ENCODE measurements at places on chromosomes 1 and 21. TPM values are rescaled to one million over a fixed set of nuclear protein-coding genes. Genes with fewer than 3 reads are reported as not detected.
A peak's percentile ranks its signal among the peaks of the same experiment; 100 is the strongest.

GRCh38 chr1:107698161-107698560 is 266.8 kb downstream of the VAV3 start:
- H3K4me3 ChIP-seq, result no peak overlapping the region
- no peak overlapping the region for H3K27ac ChIP-seq
- H3K27me3 ChIP-seq, result no peaks in the 10 kb centered on the region
- DNase-seq, result no peak
- no peaks in the 10 kb centered on the region for H3K36me3 ChIP-seq

DNA sequence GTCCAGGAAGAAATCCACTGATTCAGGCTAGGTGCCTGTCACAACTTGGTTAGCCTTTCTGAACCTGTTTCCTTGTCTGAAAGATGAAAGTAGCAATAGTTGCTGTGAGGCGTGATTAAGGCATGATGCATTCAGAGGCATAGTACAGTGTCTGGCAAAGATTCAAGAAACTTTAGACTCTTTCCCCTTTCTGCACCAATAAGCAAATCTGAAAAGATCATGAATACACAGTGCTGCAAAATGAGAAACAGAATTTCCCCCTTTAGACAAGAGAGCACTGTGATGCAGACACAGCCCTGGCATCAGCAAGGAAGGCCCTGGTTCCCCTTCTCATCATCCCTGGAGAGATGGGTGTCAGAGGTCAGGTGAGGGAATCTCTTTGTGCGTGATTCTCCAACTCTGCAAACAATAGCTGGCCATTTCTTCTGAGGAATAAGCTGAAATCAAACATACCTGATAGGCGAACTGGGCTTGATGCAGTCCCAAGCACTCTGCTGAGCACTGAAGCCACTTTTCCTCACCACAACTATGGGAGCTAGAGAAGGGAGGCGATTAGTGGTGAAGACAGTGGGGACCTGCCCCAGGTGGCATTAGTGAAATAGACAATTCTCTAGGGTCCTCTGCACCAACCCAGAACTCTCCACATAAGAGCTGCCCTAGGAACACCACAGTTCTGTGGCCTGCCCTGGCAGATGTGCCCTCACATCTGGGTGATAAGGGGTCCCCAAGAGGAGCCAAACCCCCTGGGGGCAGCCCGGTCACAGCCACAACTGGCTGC is 41.7 kb downstream of the ITPKB start:
- peak; percentile 50 for DNase-seq
- no peaks in the 10 kb centered on the region for H3K27me3 ChIP-seq
- peaks cover 5% of the 10 kb centered on the region for H3K36me3 ChIP-seq
- H3K27ac ChIP-seq, result peak overlapping the region; percentile 86
- H3K4me3 ChIP-seq, result no peak overlapping the region

CFHR3 gene
- not detected for total RNA-seq

DNA sequence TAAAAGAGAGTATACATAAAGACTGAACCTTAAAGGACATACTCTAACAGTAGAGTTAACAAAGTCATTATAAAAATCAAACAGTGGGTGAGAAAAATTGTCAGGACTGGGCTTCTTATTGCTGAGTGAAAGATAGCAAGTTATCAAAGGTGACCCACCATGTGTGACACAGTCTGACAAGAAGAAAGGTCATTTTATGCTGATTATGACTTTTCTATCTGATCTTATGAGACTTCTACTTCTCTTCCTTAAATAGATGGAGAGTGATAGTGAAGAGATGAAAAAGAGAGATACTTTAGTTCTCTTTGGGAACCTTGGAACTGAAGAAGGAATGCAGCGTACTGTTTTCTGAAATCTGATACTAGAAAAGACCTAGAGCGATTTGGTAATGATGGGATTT is 2157.1 kb downstream of the NCAM2 start:
- no peak for DNase-seq
- H3K4me1 ChIP-seq, result no peaks in the 10 kb centered on the region
- H3K27ac ChIP-seq, result no peak overlapping the region
- no peak overlapping the region for H3K4me3 ChIP-seq
- no peaks in the 10 kb centered on the region for H3K36me3 ChIP-seq
- H3K27me3 ChIP-seq, result no peaks in the 10 kb centered on the region

SAMD11 gene
- not detected for total RNA-seq

- no peaks in the 10 kb centered on the region for H3K36me3 ChIP-seq
- H3K27me3 ChIP-seq, result no peaks in the 10 kb centered on the region
- DNase-seq, result no peak
- no peak overlapping the region for H3K27ac ChIP-seq
- no peak overlapping the region for H3K4me3 ChIP-seq
- H3K4me1 ChIP-seq, result peaks cover 4% of the 10 kb centered on the region
Measured at GRCh38 chr1:155253208-155253607, 2.1 kb downstream of the ENTREP3 start.

DNA sequence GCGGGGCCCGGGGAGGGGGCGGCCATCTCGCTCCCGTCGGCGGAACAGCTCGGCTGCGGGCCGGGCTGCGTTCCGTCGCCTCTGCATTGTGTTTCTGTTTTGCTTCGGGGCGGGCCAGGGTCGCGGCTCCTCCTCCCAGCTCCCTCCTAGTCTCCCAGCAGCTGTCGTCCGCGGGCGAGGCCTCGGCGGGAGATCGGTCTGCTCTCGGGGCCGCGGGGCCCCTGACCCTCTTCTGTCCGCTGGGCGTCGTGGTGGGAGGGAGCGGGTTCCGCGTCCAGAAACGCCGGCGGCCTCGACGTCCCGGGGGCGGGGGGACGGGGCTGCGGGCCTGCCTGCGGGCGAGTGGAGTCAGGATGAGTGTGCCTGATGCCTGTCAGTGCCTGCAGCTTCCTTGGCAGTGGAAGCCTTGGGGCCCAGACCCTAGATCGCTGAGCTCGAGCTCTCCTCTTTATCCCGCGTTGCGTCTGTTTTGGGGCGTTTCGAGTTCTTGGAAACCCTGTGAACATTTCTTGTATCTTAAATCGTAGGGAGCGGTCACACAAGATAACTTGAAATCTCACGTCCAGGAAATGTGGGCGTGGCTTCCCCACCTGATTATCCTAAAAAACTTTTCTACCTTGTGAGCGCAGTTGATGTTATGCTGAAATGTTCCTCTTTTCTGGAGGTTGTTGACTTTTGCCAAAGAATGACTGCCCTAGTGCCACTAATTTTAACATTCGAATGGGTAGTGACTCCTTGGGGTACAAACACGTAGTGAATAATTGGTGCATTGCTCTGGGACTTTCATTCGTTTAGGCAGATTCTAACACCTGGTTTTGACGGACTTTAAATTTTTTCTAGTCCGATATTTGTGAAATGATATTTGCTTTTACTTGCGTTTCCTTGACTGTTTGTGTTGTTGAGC is 676 bp downstream of the MORC3 start:
- peaks cover 11% of the 10 kb centered on the region for H3K4me1 ChIP-seq
- H3K27me3 ChIP-seq, result no peaks in the 10 kb centered on the region
- H3K4me3 ChIP-seq, result peak overlapping the region; percentile 78

All from naive thymus-derived CD4-positive, alpha-beta T cell (primary cell).